Left lung (tissue), 14 donors: ENCODE measurements at places on chromosomes 11 and 22. TPM values are rescaled to one million over a fixed set of nuclear protein-coding genes. Genes with fewer than 3 reads are reported as not detected.

- H3K36me3 ChIP-seq = no peaks in the 10 kb centered on the region
- no peak for DNase-seq
- peaks cover 20% of the 10 kb centered on the region for H3K4me1 ChIP-seq
- no peak overlapping the region for H3K4me3 ChIP-seq
Observed at GRCh38 chr11:7508087-7508486, 5.7 kb upstream of the PPFIBP2 start.

- H3K36me3 ChIP-seq = no peaks in the 10 kb centered on the region
- DNase-seq = no peak
- no peak overlapping the region for H3K27ac ChIP-seq
Observed at GRCh38 chr11:2547806-2548205, 103.0 kb downstream of the KCNQ1 start.

DNA sequence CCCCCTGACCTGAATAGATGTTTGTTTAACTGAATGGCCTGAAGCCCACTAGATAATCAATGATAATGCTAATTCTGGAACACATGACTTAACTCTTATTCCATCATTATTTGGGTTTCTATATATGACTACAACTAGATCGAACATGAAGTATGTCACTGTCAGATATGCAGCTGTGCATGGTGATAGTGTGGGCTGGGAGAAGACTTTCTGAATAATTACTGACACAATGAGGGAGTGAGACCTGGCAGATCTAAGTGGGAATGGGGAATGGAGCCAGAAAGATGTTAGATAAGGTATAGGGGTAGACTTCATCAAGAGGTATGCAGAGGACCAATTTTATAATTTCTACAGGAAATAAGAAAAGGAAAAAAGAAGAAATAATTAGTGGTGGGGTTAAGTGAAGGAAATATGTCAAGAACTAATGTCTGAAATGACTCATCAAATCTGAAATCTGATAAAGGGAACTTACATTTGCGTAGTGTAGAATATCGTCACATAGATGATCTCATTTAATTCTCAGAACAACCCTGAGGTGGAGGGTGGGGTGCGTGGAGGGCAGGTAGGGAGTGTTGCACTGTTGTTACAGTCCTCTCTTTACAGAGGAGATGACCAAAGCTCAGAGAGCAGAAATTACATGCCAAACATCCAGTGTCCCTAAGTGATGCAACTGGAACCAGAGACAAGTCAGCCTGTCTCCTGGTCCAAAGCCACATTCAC, 68.2 kb upstream of the EED start:
- peaks cover 34% of the 10 kb centered on the region for H3K4me1 ChIP-seq
- no peaks in the 10 kb centered on the region for H3K36me3 ChIP-seq
- H3K4me3 ChIP-seq = no peak overlapping the region
- no peak for DNase-seq
- peak overlapping the region; percentile 15 for H3K27ac ChIP-seq

GRCh38 chr11:118238421-118238820, 13.6 kb upstream of the JAML start:
- DNase-seq = no peak
- H3K27me3 ChIP-seq = no peaks in the 10 kb centered on the region
- no peaks in the 10 kb centered on the region for H3K36me3 ChIP-seq
- peaks cover 71% of the 10 kb centered on the region for H3K4me1 ChIP-seq
- H3K4me3 ChIP-seq = no peak overlapping the region
- peak overlapping the region; percentile 92 for H3K27ac ChIP-seq

SRPRA gene
- 67.9 TPM for polyA plus RNA-seq
